ENCODE measurements at places on chromosomes 2 and 18. TPM values are rescaled to one million over a fixed set of nuclear protein-coding genes. Genes with fewer than 3 reads are reported as not detected.
A peak's percentile ranks its signal among the peaks of the same experiment; 100 is the strongest.

- H3K27me3 ChIP-seq: no peaks in the 10 kb centered on the region
- no peak overlapping the region for H3K4me3 ChIP-seq
Measured at GRCh38 chr2:39948016-39948719, 169.1 kb upstream of the THUMPD2 start.

DNA sequence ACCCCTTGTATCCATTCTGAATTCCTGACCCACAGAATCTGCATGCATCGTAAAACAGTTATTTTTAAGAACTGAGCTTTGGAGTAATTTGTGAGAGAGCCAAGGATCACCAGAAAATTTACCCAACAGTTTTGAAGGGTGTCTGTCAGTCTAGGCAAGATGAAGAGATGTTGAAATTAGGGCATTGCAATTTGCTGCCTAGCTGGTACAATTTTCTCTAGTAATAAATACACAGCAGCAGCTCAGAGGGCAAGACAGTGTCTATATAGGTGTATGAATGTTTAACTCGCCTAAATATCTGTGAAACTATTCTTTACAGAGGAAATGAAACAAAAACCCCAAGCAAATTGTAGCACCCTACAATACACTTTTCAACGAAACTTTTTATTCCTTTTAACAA is 377.8 kb upstream of the POU3F3 start:
- H3K36me3 ChIP-seq: no peaks in the 10 kb centered on the region
- no peak overlapping the region for H3K4me3 ChIP-seq
- no peaks in the 10 kb centered on the region for H3K27me3 ChIP-seq
- no peak overlapping the region for H3K27ac ChIP-seq

DNA sequence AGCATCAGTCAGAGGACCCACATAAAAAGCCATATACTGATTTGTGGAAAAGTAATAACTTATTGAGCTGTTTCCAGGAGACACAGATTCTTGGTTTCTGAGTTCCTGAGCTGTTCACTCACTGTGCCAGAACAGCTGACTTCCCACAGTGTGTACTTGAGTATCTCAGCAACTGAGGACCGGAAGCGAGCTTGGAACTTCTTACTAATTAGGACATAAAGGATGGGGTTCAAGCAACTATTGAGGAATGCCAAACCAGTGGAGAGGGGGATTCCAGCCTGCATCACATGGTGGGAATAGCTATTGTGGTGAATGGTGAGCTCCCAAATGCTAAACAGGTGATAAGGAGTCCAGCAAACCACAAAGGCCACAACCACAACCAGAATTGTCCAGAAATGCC is 16.4 kb downstream of the EEF1B2 start:
- no peak overlapping the region for H3K4me3 ChIP-seq
- no peaks in the 10 kb centered on the region for H3K27me3 ChIP-seq
- DNase-seq: no peak
- no peaks in the 10 kb centered on the region for H3K36me3 ChIP-seq

GRCh38 chr2:120972286-120972685 is 236.6 kb downstream of the GLI2 start:
- H3K27me3 ChIP-seq: no peaks in the 10 kb centered on the region

DNA sequence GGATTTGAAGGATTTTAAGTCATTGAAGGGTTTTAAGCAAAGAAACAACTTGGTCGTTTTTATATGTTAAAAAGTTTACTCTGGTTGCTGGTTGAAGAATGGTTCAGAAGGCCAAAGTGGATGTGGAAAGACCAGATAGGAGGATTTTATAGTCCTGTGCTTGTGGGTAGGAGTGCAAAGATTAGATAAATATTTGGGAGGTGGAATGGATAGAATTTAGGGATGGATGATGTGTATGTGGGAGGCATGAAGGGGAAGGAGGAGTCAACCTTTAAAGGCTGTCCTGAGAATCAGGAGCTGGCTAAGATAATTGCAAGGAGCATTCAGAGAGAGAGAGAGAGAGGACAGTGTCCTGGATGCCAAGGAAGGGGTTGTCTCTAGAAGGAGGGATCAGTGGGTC is 190.1 kb upstream of the SPRED2 start:
- H3K27me3 ChIP-seq: no peaks in the 10 kb centered on the region
- no peak overlapping the region for H3K4me3 ChIP-seq
- H3K36me3 ChIP-seq: no peaks in the 10 kb centered on the region
- H3K4me1 ChIP-seq: no peaks in the 10 kb centered on the region

GRCh38 chr18:35581546-35581897 is at the start of gene GALNT1:
TSS of gene GALNT1 (plus strand) at chr18:35581740. CDS start at chr18:35654663, 72,923 bp downstream.
- H3K4me1 ChIP-seq: peaks cover 14% of the 10 kb centered on the region
- H3K27me3 ChIP-seq: no peaks in the 10 kb centered on the region
- no peak for DNase-seq

DNA sequence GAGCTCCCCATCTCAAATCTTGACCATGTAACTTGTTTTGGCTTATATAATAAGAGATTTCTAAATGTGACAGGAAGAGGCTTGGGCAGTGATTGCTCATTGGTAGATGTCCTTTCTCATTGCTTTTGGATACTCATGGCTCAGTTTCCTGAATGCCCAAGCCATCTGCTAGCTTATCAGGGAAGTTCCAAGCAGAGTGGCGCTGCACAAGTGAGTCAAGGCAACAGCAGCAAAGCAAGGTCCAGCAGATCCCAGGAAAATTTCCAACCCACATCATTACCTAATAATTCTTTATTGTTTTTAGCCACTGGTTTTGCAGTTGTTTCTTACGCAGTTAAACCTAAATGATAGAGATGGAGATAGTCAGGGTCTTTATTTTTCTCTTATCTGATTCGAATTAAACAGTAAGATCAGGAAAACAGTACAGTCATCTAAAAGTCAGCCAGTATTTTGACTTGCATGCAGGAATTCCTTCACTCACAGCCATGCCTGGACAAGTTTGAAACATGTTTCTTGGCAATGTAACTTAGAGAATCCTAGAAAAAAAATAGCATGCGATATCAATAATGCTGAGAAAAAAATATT is 349.7 kb upstream of the TMEFF2 start:
- no peaks in the 10 kb centered on the region for H3K36me3 ChIP-seq
- no peaks in the 10 kb centered on the region for H3K4me1 ChIP-seq
- DNase-seq: no peak
- no peak overlapping the region for H3K27ac ChIP-seq
- no peaks in the 10 kb centered on the region for H3K27me3 ChIP-seq
- H3K4me3 ChIP-seq: no peak overlapping the region

DNA sequence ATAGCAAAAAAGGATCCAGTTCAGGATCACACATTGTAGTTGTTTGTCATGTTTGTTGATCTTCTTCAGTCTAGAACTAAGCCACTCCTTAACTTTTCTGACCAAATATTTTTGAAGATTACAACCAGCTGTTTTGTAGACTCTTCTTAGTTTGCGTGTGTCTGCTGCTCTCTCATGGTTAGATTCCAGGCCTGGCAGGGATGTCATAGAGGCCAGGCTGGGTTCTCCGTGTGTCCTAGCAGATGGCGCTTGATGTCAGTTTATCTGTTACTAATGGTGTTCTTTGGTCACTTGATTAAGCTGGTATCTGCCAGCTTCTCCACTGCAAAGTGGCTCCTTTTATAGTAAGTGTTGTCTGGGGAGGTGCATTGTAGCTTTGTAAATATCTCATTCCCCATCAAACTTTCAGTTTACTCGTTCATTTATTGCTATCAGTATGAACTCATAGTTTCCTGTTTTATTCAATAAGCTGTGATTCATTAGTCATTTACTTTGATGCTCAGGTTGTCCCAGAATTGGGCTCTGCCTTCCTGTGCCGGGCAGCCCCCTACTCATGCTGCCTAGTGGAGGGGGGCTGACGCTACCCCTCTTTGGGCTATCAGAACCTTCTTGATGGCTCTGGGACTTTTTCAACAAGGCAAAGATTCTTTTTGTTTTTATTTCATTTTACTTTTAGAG is 42.1 kb downstream of the GRHL1 start:
- no peak overlapping the region for H3K4me3 ChIP-seq
- peaks cover 6% of the 10 kb centered on the region for H3K4me1 ChIP-seq
- no peak overlapping the region for H3K27ac ChIP-seq
- no peaks in the 10 kb centered on the region for H3K36me3 ChIP-seq

- H3K27me3 ChIP-seq: no peaks in the 10 kb centered on the region
- DNase-seq: no peak
- no peak overlapping the region for H3K4me3 ChIP-seq
- peaks cover 15% of the 10 kb centered on the region for H3K4me1 ChIP-seq
Measured at GRCh38 chr2:28280619-28281018, 112.0 kb upstream of the FOSL2 start.

GRCh38 chr2:11050565-11050964 is 104.7 kb upstream of the SLC66A3 start:
- no peaks in the 10 kb centered on the region for H3K4me1 ChIP-seq
- DNase-seq: no peak
- H3K27ac ChIP-seq: no peak overlapping the region
- H3K4me3 ChIP-seq: no peak overlapping the region
- no peaks in the 10 kb centered on the region for H3K27me3 ChIP-seq

DNA sequence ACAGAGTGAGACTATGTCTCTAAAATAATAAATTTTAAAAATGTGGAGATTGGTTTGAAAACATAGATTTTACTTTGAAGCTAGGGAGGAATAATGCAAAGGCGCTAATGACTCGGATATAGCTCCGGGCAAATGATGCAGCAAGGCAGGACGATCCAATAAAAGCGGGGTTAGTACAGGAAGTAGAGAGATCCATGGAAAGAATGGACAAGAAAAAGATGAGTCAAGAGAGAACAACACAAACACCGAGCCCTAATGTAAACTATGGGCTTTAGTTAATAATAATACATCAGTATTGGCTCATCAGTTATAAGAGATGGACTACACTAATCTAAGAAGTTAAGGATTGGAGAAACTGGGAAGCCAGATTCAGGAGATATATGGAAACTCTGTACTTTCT is 74.5 kb downstream of the QPCT start:
- H3K36me3 ChIP-seq: no peaks in the 10 kb centered on the region
- no peak for DNase-seq
- H3K27ac ChIP-seq: no peak overlapping the region
- H3K27me3 ChIP-seq: no peaks in the 10 kb centered on the region

DNA sequence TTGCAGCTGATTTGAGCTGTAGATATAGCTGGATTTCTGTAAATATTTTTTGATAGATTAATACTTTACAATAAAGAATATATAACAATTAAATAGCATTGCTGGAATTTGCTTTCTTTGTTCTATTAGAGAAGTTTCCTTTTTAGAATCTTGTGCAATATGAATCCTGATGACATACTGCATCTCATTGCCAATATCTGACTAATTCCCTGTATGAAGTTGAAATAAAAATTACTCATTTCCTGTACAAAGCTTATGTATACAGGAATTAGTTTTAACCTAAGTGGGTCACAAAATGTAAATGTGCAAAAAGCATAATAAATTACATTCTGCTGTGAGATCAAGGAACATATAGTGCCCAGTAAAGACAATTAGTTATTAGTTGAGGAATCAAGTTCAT is 72.8 kb upstream of the TMEFF2 start:
- H3K36me3 ChIP-seq: no peaks in the 10 kb centered on the region
- H3K4me1 ChIP-seq: peaks cover 6% of the 10 kb centered on the region
- DNase-seq: no peak
- no peak overlapping the region for H3K4me3 ChIP-seq

GRCh38 chr2:230758566-230759480 is 46.2 kb downstream of the CAB39 start:
- no peak overlapping the region for H3K27ac ChIP-seq
- DNase-seq: no peak
- H3K36me3 ChIP-seq: peaks cover 11% of the 10 kb centered on the region

DNA sequence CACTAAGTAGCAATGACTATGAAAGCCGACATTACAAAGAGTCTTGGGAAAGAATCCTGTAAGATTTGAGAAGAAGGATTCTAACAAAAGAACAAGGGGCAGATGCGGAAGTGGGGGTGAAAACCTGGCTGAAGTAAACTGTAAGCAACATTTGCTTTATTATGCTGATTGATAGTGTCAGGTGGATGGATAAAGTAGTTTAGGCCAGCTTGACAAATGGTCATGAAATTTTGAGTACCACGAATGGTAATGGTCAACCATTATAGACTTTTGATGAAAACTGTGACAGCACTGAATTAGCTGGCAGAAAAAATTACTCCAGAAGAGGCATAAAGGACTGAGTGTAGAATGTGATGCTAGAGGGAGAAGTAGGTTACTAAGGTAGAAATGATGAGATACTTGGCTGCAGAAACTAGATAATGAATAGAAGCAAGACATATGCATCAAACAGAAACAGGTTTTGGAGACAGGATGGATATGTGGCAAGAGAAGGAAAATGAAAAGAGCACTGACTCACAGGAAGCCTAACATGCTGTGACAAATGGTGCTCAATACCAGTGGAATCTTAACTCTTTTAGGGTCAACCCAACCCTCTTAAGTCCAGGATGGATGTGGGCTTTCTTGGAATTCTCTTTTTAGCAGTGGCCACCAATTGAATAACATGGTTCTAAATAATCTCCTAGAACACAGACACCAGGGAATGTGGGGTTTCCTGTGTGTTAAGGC is 6.8 kb downstream of the THUMPD2 start:
- peaks cover 77% of the 10 kb centered on the region for H3K4me1 ChIP-seq
- DNase-seq: no peak
- H3K27ac ChIP-seq: no peak overlapping the region
- H3K36me3 ChIP-seq: peaks cover 3% of the 10 kb centered on the region

- H3K27ac ChIP-seq: no peak overlapping the region
- no peaks in the 10 kb centered on the region for H3K36me3 ChIP-seq
- H3K27me3 ChIP-seq: no peaks in the 10 kb centered on the region
- peaks cover 20% of the 10 kb centered on the region for H3K4me1 ChIP-seq
- DNase-seq: no peak
- no peak overlapping the region for H3K4me3 ChIP-seq
Measured at GRCh38 chr2:217178341-217178740, 318.5 kb upstream of the TNP1 start.

DNA sequence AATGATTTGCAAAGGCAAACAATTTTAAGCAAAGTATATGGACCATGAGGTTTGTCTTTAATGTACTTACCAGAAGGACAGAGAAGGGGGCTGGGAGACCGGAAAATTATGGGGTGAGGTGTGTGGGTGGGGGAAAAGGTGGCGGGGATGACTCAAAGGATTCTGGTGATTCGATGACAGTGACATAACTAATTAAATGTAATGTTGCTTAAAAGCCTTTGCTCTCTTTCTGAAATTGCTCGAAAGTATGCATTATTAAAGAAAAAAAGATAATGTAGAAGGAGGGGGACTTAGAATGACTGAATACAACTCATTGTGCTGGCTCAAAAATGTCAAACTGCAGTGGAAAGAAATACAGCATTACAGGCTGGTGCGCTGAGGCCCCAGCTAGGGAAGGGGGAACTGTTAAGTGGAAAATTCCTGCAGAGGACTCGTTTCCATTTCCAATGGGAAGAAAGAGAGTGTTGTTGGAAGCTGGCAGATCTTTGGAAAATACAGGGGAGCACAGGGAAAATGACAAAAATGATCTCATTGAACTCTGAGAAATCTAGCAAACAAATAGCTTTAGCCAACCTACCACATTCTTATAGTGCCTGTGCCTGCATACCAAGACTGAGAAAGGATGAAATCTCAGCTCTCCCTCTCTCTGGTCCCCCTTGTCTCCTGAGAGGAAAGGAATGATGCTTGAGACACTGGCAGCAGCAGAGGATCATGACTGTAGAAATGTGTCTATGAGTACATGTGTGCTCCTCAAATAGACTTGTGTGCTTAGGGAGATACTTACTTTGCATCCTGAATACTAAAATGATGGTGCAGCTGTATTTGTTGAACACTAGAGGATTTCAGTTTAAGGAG is 632.4 kb downstream of the NYAP2 start:
- H3K4me3 ChIP-seq: peak overlapping the region; percentile 81
- no peaks in the 10 kb centered on the region for H3K36me3 ChIP-seq
- no peak overlapping the region for H3K27ac ChIP-seq
- DNase-seq: no peak

SP100 gene
- total RNA-seq: 125 TPM

ACVR1C gene
- 0.41 TPM for total RNA-seq

OTX1 gene
- not detected for total RNA-seq

ATIC gene
- total RNA-seq: 30.2 TPM

PID1 gene
- total RNA-seq: 109 TPM

CIB4 gene
- total RNA-seq: not detected

SPHKAP gene
- total RNA-seq: 0.07 TPM

NPPC gene
- total RNA-seq: not detected

GFPT1 gene
- total RNA-seq: 45.6 TPM

All from thoracic aorta (tissue), 2 donors.